SJSA1 (cell line): ENCODE measurements at places on chromosomes 2 and 18.
A peak's percentile ranks its signal among the peaks of the same experiment; 100 is the strongest.

GRCh38 chr18:32621034-32621433 is 150.4 kb upstream of the GAREM1 start:
- DNase-seq, result no peak

DNA sequence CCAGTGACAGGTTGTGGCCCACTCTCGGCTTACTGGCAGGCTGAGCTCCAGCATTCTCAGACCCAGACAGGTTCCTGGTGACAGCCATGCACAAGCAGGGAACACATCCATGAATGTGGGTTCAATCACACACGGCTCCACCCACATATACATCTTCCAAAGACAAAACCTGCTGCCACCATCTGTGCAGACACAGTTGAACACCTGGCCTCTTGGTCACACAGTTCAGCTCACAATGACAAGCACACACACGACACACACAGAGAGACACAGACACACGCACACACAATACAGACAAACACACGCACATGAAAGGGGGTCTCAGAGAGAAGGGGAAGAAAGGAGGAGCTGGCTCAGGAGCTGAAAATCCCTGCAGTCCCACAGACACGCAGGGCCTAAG is 32.1 kb upstream of the PTMA start:
- no peak for DNase-seq

- peak; percentile 7 for DNase-seq
Observed at GRCh38 chr2:212538305-212539071, at the start of gene ERBB4. Gene ERBB4, minus strand, starts transcription at chr2:212538802. Its CDS starts 272 bp downstream, at chr2:212538530.

DNA sequence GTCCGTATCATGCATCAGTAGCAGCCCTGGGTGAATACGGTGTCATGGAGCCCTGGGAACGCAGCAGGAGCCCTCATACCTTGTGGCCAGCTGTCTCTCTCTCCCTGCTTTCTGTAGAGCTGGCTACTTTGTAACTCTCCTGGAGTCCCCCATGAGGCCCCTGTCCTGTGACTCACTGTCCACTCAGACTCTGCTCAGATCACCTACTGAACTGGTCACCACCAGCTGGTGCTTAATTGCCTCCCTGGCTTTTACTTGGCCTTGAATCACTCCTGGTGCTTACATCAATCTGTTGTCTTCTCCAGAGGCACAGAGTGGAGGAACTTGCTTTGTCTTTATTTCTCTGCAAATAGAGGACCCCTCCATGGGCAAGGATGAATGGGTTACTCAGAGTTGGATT is 172.7 kb downstream of the HRH4 start:
- no peak for DNase-seq

GRCh38 chr2:169038338-169038757 is 7.2 kb upstream of the ABCB11 start:
- no peak for DNase-seq
